ENCODE measurements at places on chromosomes 3 and 15.

DNA sequence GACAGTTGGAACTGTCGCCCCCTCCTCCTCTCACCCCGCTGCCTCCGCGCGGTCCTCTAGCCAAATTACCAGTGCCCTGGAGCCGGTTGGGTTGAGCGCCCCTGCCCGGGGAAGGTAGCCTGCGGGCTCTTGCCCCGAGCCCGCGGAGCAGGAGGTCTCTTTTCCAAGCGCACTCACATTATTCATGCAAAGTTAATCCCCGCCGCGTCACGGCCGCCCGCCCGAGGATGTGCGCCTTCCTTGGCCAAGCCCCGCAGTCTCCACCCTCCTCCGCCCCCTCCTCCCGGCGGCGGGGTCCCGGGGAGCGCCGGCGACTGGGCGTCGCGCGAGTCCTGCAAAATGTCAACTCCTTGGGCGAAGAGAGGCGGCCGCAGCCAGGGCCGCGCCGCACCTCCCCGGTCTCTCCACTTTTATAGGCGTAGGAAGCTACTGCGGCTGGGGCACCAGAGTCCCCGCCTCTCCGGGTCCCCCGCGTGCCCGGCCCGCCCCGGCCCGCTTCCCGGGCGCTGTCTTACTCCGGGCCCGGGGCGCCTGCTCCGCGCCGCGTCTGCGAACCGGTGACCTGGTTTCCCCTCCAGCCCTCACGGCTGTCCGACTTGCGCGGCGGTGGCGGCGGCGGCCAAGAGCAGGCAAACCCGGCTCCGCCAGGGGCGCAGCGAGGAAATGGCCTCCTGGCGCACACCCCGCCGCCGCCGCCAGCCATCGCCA lies at the start of gene THRB:
Gene THRB (minus strand): TSS at position 233 of the 708 bp plus-strand sequence.
- DNase-seq, result no peak

GRCh38 chr3:82293435-82293834 lies 532.0 kb upstream of the GBE1 start:
- no peak for DNase-seq

DNA sequence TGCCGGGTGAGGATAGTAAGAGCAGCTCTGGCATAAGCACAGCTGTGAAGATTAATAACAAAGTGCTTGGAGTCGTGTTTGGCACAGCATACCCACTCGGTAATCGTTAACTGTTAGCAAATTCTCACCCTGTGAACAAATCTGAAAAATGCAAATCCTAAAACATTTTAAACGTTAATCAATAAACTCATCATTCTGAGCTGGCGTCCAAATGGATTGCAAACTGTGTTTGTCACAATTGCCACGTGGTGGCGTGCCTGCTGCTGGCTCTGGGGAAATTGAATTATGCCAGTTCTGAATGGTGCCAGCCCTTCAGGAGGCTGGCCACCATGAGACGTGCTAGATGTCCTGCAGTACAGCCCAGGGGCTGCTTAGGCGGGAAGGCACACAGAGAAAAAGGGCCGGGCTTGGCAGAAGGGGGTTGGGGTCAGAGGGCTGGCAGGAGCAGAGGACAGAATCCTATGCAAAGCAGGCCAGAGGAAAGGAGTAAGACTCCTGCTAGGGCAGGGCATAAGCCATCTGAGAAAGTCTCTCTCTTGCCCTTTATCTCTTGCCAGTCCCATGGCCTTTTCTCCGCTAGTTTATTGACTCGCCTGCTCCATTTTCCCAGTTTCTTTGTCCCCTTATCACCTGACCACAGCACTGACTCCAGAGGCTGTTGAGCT lies 22.1 kb upstream of the POLG start:
- DNase-seq, result no peak

- DNase-seq, result no peak
Measured at GRCh38 chr15:50774450-50774849, 8.9 kb upstream of the SPPL2A start.

- no peak for DNase-seq
Measured at GRCh38 chr15:94840794-94841783, 609.7 kb downstream of the MCTP2 start.

GRCh38 chr3:193230610-193231009 lies 10.4 kb upstream of the PLAAT1 start:
- no peak for DNase-seq

DNA sequence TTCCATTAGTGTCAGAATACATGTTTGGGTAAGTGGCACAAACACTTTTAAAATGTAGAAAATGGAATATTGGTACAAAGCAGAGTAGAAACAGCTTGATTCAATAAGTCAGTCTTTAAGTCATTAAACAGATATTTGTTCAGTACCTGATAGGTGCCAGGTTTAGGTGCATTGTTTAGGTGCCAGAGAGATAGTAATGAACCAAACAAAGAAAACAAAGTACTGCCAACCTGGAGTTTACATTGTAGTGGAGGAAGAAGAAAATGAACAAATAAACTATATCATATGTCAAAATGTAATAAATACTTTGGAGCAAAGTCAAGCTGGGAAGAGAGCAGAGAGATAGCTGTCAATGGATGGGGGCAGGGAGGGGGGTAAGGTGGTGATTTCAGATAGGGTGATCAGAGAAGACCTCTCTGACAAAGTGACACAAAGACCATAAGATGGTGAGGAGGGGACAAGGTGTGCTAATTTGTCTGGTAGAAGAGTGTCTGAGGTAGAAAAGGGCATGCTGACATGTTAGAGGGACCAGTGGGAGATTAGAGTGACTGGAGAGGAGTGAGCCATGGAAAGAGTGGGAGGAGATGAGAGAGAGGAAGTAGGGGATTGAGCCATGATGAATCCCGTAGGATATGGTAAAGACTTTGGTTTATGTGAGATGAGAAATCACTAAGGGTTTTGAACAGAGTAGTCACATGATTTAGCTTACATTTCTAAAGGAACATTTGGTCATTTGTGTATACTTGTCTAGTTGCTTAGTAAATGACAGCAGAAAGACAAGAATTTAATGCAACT lies 128.2 kb downstream of the UBE2E2 start:
- no peak for DNase-seq

DNA sequence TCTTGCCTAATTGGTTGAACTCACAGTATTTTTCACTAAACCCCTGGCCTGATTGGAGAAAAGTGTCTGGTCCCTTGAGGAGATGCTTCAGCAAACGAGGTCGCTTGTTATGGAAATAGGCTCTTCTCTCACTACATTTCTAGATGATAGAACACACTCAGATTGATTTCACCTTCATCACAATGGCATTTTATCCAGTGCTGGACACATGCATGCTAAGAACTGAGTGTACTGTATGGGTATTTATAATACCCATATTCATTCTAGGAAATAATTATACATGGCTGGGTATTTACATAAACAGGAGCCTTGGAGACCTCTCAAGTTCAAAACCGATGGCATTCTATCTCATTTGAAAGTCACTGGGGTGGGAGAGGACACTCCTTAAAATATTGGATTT lies 444.9 kb downstream of the LPP start:
- no peak for DNase-seq

DNA sequence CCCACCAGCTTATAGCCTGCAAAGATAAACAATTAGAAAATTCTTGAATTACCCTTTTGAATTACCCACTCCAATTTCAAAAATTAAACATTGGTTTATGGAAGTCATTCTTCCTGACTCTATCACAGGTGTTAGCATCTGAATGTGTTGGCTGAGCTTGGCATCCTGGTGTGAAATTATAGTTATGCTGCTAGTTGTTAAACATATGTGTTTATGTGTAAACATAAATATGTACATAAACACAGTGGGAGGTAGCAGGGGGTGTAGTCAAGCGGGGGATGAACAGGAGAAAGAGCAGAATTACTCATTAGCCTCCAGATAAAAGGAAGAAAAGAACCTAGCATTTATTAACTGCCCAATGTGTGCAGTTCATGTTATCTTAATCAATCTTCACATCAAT lies 530.2 kb downstream of the MCTP2 start:
- DNase-seq, result no peak

GRCh38 chr15:99558571-99558970 lies 7.2 kb upstream of the MEF2A start:
- no peak for DNase-seq

DNA sequence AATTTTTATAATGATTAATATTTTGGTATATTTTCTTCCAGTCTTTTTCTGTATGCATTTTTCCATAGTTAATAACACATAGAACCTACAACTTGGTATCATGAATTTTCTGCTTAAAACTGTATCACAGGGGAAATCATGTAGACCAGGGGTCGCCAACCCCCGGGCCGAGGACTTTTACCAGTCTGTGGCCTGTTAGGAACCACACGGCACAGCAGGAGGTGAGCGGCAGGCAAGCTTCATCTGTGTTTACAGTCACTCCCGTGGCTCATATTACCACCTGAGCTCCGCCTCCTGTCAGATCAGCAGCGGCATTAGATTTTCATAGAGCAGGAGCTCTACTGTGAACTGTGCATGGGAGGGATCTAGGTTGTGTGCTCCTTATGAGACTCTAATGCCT lies 54.7 kb downstream of the RPL22L1 start:
- no peak for DNase-seq

DNA sequence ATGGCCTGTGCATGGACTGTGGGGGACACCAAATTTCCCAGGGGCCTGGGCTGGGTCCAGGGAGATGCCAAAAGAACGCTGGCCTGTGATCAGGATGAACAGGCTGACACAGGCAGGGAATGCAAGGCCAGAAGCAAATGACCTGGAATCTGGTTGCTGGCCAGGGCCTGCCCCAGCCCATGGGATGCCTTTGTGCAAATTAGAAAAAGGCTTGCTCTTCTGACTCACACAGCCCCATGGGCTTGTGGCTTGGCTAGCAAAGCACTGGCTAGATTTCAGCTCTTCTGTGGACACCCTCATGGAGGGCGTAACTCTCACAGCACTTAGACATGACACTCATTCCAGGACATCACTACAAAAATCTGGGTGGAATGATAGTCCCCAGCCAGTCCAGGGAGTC lies 356.0 kb downstream of the SHQ1 start:
- no peak for DNase-seq

DNA sequence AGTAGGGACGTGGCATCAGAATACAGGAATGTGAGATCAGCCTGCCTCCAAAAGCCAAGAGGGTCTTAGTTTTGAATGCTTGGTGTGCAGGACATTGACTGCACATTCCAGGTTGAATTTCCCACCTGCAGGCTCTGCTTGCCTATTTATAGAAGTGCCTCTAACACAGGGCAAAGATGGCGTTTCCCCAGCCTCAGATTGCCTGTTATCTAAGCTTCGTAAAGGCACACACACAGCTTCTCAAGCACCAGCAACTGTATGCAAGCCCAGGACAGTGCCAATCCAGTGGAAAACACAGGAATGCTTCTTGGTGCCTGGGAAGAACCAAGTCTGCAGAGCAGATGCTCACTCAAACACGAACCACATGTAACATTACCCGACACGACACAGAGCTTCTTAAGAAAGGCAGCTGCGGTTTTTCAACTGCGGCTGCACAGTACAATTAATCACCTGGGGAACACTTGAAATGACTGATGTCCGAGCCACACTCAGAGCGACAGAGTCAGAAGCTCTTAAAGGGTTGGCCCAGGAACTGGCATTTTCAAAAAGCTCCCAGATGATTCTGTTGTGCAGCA lies 90.0 kb upstream of the ANKRD34C start:
- no peak for DNase-seq

DNA sequence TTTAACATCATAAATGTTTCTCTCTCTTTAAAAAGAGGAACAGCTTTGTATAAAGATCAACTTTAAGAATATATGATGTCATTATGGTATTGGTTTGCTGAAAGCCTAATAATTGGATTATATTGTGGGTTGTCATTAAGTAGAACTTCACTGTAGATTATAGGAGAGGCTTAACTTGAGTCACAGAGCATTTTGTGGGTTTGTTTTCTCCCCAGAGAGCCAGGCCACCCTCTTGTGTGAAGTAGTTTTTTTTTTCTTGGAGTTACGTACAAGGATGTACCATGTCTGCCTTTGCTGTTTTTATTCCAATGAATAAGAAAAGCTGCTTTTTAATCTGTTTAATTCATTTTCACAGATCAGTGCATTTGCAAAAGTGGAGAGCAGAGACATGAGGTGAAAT lies 354.8 kb upstream of the TBL1XR1 start:
- DNase-seq, result no peak

DNA sequence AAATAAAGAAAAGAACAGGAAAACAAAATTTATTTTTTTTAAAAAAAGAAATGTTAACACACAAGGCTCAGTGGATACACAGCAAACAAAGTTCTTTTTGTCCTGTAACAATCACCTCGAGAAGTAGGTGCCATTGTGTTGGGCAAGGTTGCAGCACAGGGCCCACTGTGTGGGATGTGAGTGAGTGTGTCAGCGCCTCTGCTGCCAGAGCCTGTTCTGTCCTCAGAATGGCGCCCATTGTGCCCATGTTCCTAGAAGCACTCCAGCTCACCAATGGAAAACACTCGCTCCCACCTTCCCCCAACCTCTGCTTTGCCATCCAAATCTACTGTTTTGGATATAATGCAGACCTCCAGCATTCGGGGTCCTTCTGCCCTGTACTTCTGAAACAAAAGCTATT lies 84.9 kb upstream of the CLDN18 start:
- DNase-seq, result no peak

DNA sequence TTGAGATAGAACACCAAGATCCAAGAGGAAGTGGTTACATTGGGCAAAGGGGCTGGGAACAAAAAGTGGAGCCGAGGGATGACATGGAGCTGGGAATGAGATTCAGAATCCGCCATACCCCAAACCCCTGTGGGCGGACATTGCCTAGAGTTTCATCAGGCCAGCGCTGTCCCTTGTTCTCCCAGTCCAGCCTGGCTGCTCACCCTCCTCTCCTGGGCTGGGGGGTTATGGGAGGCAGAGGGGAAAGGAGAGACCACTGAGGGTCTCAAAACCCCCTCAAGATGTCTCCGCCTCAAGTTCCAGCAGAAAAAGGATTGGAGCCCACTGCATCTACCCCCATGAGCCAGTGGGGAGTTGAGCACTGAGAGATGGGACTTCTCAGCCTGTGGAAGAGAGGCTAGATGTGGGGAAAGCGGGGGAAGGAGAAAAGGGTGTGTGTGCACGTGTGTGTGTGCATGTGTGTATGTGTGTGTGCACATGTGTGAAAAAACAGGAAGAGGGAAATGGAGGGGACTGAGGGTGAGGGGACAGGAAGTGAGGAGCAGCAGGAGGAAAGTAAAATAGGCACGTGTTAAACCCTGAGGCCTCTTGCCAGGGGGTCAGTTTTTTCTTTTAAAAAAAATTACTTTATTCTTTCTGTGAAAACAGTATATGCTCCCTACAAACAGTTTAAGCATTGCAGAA lies 14.3 kb downstream of the GRM2 start:
- DNase-seq, result no peak

DNA sequence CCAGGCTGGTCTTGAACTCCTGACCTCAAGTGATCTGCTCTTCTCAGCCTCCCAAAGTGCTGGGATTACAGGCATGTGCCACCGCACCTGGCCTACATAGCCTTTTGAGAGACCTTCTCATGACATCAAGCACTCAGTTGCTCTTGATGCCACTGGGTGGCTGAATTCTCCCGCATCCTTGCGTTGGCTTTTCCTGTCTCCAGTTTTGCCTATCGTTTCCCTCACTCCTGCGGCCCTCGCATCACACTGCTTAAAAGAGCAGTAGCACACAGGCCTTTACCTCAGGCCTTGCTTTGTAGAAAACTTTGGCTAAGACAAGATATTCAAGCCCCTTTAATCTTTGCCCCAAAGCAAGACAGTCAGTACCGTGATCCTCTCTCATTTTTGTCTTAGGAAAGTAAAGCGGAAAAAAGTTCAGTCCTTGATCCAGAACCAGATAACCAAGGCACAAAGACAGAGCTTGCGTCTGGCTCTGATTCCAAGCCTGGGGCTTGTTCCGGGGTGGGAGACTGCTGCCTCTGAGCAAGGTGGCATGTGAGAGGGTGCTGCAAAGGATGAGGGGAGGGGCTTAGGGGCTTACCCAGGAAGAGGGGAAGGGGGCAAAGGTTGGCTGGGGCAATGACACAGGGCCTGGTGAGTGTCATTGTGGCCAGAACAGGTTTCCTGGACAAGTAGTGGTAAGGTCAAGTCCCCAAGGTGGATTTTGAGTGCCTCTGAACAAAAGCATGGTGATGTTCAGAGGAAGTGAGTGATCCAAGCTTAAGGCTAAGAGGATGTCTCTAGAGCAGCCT lies 175.0 kb upstream of the TLE3 start:
- no peak for DNase-seq

Data from activated T-helper 1 cell treated with anti-CD3 and anti-CD28 coated beads, Interleukin-2, amount 50 U/mL, for 16 hours (primary cell).